CD4-positive, CD25-positive, alpha-beta regulatory T cell (primary cell): ENCODE measurements at places on chromosomes 5 and 9.

DNA sequence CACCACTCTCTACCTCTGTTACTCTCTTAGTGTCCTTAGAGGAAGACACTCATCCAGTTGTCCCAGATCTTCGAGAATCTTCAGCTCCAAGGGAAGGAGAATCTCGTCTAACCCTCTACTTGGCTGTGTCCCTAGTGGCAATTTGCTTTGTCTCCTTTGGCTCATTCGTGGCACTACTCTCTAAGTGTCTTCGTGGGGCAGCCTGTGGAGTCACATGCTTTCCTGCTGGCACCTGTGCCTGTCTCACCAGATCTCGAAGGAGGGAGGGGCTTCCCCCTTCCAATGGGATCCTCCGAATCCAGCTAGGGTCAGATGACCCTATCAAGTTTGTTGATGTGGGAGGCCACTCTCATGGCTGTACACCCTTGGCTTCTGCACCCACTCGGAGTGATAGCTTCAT is 1.8 kb upstream of the PCDHGC5 start:
- no peak for DNase-seq

GRCh38 chr5:10528056-10528816 is 35.6 kb upstream of the ANKRD33B start:
- no peak for DNase-seq

DNA sequence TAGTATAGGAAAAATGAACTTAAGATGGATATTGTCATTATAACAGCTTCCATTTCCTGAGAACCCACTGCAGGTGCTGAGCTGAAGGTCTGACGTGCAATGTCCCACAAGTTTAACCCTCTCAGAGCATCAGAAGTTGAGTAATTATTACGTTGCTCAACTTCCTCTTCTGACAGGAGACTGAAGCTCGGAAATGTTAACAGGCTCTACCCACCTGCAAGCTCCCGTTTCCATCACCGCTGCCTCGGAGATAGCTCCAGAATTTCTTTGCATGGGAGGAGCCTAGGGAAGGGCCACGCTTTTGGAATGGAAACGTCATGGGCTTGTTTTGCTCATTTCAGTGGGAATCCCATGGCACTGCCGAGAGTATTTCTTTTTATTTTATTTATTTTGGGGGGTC is 1.0 kb upstream of the NTMT1 start:
- peak; percentile 62 for DNase-seq

- no peak for DNase-seq
Observed at GRCh38 chr9:16410601-16411280, 459.7 kb downstream of the BNC2 start.

DNA sequence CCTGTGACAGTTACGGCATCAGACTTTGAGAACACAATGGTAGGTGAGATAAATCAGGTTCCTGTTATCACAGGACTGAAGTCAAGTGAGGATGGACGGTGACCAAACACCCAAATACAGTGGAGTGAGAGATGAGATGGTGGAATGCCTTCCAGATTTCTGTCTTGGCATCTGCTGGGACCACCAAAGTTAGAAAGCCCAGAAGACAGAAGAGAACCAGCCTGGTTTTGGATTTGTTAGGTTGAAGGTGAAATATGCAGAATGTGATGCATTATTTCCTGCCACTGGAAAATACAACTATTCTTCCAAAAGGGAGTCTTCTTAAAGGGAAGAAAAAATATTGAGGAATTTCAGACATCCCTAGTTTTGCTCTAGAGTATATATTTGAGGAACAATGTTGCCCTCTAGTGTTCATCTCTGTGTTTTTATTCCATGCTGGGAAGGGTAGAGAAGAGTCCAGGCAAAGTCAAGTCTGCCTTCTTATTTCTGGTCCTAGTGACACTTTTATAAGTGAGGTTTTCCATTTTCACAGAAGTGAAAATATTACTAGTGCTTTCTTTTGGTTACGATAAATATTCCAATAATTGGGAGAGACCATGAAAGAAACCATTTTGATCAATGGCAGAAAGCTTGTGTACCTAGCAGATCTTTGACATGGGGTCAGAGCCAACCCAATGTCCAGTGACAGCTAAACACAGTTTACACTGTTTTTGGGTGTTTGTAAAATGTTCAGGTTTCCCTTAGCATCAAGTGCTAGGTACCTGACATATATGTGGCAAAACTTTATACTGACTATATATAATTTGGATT is 142.3 kb upstream of the ANKH start:
- no peak for DNase-seq

DNA sequence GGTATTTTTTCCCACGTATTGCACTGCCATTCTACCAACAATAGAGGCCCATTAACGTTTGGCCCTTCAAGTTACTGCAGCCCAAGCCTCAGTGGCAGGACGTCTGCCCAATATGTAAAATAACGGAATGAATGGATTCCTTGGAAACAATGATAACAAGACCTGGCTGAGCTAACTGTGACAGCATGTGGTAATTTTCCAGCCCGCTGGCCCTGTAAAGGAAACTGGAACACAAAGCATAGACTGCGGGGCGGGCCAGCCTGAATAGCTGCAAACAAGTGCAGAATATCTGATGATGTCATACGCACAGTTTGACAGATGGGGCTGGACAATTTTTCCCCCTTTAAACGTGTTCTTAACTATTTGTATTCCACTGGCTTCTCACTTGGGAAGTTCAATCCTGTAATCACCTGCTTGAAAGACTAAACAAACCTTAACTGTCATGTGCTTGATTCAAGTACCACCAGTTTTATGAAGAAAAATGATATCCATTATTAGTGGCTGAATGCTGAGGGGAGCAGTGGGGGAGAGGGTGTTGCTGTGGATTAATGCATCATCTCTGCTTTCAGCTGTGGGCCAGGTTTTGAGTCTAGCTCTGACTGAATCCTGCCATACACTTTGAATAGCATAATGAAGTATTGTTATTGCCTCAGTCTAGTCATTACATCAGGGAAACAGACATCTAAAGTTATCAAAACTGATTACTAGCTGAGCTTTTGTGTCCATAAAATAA is 323.9 kb downstream of the TMEM161B start:
- DNase-seq, result no peak

DNA sequence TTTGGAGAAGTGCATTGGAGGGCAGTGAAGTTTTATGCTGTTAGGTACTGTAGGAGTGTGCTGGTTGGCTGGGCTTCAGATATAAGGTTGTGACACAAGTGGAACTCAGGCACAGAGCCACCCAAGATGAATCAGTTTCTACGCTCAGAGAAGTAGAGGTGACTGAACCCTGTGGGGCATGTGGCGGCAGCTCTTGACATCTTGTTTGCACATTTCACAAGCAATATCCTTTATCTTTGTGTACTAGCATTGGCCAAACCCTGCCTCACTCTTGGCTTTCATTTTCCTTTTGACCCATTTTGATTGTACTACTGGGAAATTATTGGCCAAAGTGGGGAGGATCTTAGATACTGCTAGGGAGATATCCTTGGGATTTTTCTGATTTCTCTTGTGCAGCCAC is 110.0 kb downstream of the PSAT1 start:
- no peak for DNase-seq
